ENCODE measurements at places on chromosomes 1 and 21. TPM values are rescaled to one million over a fixed set of nuclear protein-coding genes. Genes with fewer than 3 reads are reported as not detected.

The HPDL gene
- 5.6 TPM for total RNA-seq

The TDRD5 gene
- not detected for total RNA-seq

The KLF17 gene
- not detected for total RNA-seq

The EPHA2 gene
- total RNA-seq: 141 TPM

The DCST2 gene
- 0.23 TPM for total RNA-seq

- DNase-seq: no peak
Measured at GRCh38 chr1:85549244-85549643, 31.3 kb upstream of the CCN1 start.

The UTP25 gene
- 10.5 TPM for total RNA-seq

The PADI2 gene
- not detected for total RNA-seq

The ENO1 gene
- total RNA-seq: 1,593 TPM

- DNase-seq: no peak
Measured at GRCh38 chr1:58717979-58718378, 18.1 kb upstream of the MYSM1 start.

GRCh38 chr1:9119745-9120144, 9.2 kb downstream of the GPR157 start:
- no peak for DNase-seq

The LAMB3 gene
- total RNA-seq: 3.1 TPM

DNA sequence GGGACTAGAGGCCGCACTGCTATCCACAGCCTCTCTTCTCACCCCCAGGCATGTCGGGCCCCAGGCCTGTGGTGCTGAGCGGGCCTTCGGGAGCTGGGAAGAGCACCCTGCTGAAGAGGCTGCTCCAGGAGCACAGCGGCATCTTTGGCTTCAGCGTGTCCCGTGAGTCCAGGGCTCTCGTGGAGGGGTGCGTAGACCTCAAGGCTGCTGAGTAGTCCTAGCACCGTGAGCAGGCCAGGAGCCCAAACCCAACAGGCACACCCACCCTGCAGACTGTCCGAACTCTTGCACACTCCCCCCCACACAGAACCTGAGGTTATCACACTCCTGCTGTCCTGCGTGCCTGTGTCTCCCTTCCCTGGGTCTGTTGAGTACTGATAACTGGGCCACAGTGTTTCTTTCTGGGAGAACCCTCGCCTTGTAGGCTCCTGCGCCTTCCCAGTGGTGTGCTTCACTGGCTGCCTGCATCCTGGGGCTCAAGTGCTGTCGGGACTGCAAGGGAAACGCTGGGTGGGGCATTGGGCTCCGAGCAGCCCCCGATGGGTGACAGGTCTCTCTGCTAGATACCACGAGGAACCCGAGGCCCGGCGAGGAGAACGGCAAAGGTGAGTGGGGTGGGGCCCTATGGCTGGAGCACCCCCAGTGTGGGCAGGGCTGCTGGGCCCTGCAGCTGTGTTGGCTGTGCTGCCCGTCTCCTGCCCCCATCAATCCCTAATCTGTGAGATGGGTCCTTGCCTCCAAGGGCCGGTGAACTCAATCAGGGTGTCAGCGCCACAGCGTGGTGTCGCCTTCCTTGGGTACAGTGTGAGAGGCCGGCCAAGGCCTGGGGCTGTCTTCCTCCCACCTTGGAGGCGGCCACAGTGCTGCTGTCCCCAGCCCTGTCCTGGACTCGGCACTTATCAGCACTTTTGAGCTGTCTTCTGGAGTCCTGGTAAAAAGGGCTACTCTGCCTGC, 4.0 kb upstream of the GJC2 start:
- no peak for DNase-seq

DNA sequence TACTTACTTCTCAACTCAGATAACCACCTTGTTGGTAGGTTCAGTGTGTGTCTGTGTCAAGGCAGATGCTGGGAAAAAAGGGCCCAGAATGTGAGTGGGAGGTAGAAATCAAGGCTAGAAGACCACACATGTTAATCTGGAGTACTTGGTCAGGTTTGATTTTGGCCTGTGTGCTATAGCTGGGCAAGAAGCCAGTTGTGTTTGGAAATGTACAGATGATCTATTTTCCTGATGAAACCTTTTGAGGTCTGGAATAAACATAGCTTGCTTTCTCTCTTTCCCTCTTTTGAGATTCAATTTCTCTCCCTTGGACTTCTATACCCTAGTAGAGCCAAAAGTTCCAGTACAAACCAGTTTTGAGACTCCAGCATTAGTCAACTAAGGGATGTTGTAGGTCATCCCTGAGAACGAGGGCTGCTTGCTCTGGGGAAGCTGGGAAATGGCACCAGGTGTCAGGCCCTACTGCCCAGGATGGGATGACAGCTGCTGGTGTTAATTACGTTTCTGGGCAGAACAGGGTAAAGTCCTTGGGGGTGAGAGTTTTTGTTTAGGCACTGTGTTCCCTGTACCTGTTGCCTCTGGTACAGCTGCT, 15.8 kb downstream of the MAPKAPK2 start:
- DNase-seq: no peak

- no peak for DNase-seq
Measured at GRCh38 chr1:61295818-61296537, 213.6 kb downstream of the NFIA start.

DNA sequence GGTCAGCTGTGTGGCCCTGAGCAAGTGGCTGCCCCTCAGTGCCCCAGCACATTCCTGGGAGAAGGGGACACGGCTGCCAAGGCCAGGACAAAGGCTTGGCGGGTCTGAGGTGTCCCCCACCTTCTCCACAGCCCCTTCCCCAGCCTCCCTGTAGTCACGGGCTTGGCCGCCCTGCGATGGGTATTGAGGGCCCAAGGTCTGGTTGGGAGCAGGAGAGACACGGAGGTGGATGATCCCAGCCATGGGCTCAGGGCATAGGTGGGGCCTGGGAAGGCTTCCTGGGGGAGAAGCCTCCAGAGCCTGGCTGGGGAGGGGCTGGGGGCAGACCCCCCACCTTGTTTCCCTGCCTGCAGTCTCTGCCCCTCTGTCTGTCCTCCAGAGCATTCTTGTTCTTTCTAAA, 27.0 kb downstream of the TTC39A start:
- no peak for DNase-seq

- peak; percentile 93 for DNase-seq
Measured at GRCh38 chr1:78114034-78114956, 68.5 kb downstream of the GIPC2 start.

- no peak for DNase-seq
Measured at GRCh38 chr21:42362700-42363099, 3.6 kb downstream of the TFF1 start.

DNA sequence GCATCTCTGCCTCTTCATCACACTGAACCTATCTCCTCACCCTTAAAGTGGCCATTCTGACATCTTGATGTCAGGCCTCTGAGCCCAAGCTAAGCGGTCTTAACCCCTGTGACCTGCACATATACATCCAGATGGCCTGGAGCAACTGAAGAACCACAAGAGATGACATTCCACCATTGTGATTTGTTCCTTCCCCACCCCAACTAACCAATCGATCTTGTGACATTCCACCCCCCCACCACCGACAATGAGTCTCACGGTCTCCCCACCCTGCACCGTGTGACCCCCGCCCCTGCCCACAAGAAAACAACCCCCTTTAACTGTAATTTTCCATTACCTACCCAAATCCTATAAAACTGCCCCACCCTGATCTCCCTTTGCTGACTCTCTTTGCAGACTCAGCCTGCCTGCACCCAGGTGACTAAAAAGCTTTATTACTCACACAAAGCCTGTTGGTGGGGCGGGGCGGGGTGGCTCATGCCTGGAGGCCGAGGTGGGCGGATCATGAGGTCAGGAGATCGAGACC, 21.0 kb upstream of the PINK1 start:
- DNase-seq: no peak

DNA sequence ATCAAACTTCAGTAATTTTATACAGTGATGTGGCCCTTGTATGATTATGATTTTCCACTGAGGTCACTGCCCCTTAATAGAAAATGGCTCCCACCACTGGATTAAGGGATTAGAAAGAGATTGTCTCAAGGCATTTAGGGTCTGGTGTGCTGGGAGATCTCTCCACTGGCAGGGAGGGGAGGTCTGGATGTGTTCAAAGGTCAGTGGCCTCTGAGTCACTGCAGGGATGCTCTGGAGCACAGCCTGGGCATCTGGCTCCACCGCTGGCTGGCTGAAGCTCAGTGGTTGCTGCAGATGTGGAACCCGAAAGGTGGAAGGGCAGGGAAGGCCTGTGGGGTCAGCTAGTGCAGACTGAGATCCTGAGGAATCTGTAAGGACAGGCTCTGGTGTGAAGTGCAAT, 18.3 kb upstream of the CHI3L1 start:
- no peak for DNase-seq

GRCh38 chr1:211331011-211331709, 4.5 kb downstream of the TRAF5 start:
- no peak for DNase-seq

GRCh38 chr1:121525355-121525754, 340.6 kb downstream of the SRGAP2C start:
- DNase-seq: no peak

DNA sequence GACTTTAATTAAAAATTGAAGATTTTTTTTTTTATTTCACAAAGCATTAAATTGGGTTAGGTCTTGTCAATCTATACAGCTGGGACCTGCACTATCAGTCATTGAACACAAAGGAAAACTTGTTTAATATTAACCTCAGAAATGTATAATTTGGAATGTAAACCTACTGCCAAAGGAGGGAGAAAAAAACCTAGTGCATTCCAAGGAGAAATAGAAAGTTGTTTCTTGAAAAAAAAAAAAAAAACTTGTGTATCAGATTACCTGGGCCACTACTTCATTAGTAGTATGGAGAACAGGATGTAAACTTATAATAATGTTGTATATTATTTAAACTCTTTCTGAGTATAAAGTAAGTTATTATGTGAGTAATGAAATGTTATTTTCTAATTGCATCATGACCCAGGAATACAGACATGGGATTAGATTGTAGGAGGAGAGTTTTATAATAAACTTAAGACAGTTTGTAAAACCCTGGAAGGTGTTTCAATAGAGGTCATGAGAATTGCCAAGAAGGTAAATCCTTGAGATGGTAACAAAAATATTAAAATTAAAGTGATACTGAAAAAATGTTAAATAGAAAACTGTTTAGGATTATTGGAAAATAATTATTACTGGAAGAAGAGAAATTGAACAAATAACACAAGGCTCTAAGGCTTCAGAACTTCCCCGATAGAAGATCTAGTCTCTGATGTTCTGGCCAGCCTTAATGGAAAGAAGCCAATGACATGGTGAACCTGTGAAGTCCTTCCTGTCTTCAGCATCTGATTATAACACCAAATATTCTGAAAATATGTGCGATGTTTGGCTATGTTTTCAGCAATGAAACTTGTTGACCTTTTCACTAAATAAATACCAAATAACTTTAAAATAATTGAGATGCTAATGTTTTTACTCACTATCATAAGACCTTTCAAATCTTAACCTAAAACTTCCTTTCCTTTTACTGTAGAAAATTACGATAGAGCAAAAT, 412.8 kb upstream of the LYPLAL1 start:
- no peak for DNase-seq

The CRYAA gene
- total RNA-seq: not detected

GRCh38 chr1:22080191-22080590, 27.7 kb downstream of the CDC42 start:
- DNase-seq: no peak

The SLFNL1 gene
- total RNA-seq: 0.39 TPM

- peak; percentile 40 for DNase-seq
Measured at GRCh38 chr1:246155923-246156322, 351.2 kb downstream of the SMYD3 start.

- DNase-seq: peak; percentile 78
Measured at GRCh38 chr1:37477198-37477931, 3.0 kb downstream of the ZC3H12A start.

DNA sequence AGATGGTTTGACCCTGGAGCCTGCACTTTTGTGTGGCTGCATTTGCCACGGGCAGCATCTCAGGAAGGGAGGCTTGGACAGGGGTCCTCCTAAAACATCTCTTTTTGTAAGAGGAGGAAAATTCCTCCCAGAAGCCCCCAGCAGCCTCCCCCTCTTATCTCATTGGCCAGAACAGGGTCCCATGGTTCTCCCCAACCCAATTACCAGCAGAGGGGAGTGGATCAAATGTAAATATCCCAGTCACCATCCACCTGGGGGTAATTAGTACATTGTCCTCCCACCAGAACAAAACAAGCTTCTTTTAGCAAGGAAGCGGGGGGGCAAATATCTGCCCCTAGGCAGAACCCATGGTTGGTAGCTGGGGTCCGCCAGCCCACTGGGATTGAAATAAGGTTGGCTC, 44.7 kb upstream of the TENT5B start:
- no peak for DNase-seq

- DNase-seq: peak; percentile 91
Measured at GRCh38 chr1:192260076-192260475, 56.7 kb upstream of the RGS21 start.

GRCh38 chr21:44709426-44710293, 1.7 kb downstream of the TSPEAR start:
- no peak for DNase-seq

GRCh38 chr21:41071258-41072171, 96.4 kb upstream of the BACE2 start:
- DNase-seq: no peak

- no peak for DNase-seq
Measured at GRCh38 chr1:225578251-225578977, 74.5 kb downstream of the ENAH start.

GRCh38 chr1:53948291-53948690, 2.1 kb downstream of the LRRC42 start:
- no peak for DNase-seq

The NOS1AP gene
- total RNA-seq: 5.4 TPM

The SYNJ1 gene
- total RNA-seq: 18.3 TPM

GRCh38 chr1:222420633-222421032, 127.3 kb downstream of the HHIPL2 start:
- no peak for DNase-seq

- no peak for DNase-seq
Measured at GRCh38 chr1:209777587-209777986, 6.8 kb downstream of the C1orf74 start.

The TFF1 gene
- not detected for total RNA-seq

GRCh38 chr1:39409055-39409816, 82.2 kb upstream of the BMP8A start:
- peak; percentile 88 for DNase-seq

- DNase-seq: no peak
Measured at GRCh38 chr1:226730071-226730470, 9.0 kb downstream of the ITPKB start.

DNA sequence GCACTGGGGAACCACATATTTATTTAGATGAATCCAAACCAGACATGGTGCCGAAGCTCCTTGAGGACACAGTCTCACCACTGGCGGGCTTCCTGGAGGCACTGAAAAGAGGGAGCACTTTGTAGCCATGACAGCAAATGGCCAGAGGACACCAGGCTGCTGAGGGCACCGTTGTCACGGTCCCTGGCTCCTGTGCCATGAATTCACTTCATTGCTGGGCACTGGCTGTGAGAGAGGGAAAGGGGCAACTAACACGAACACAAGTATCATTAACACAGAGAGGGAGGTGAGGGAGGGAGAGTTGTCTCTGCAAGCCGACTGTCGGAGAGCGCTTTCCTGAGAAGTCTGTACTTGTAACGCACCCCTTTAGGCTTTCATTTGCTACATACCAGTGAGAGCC, 9.4 kb upstream of the PSRC1 start:
- no peak for DNase-seq

The CLDN17 gene
- total RNA-seq: not detected
